ENCODE measurements at places on chromosomes 16 and 17.

DNA sequence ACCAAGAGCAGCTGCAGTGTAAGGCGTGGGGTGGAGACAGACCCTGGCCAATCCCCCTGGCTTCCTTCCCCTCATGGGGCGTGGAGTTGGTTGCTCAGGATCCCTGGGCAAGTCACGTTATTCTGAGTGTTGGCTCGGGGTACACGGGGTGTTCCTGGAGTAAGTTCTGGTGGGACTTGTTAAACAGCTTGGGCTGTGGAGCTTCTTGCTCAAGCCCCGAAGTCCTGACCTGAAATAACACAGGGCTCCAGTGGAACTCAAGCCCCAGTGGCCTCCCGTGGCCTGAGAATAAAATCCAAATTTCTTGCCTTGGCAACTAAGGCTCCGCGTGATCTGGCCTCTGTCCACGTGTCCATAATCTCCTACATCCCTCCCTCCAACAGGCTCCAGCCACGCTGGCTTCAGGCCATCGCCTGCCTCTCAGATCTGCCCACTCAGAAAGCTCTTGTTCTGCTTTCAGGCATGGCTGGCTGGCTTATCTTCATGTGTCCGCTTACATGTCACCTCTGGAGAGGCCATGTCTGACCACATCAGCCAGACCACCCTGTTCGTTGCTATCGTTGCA, 49.3 kb upstream of the BCO1 start:
- DNase-seq, result no peak

DNA sequence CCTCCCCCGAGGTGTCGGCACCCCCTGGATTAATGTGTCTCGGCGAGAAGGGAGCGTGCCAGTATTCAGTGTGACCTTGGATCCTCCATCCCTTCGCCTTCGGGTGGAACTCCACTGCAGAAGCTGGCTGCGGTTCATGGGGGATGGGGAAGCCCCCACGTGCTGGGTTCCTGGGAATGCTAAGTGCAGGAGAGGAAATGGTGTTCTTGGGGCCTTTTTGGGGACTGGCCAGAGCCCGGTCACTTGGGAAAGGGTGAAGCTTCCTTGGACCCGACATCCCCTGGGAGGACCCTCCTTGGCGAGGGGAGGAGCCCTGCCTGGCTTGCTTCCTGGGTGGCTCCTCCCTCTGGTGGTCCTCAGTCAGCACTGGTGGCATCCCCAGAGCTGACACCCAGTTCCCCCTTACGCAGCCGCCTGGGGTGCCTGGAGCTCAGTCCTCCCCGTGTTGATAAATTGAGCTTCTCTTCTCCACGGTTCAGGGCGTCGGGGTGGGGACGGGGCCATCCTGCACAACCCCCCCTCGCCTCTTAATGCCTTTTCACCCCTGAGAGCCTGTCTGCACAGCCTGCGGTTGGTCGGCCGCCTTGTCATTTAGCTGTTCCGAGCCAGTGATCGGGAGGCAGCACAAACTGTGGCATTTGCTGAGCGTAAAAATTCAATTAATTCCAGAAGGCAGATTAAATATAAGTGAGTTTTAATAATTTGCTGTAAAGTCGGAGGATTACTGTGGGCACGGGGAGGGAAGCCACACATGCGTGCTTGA, 30.7 kb upstream of the GSE1 start:
- DNase-seq, result no peak

DNA sequence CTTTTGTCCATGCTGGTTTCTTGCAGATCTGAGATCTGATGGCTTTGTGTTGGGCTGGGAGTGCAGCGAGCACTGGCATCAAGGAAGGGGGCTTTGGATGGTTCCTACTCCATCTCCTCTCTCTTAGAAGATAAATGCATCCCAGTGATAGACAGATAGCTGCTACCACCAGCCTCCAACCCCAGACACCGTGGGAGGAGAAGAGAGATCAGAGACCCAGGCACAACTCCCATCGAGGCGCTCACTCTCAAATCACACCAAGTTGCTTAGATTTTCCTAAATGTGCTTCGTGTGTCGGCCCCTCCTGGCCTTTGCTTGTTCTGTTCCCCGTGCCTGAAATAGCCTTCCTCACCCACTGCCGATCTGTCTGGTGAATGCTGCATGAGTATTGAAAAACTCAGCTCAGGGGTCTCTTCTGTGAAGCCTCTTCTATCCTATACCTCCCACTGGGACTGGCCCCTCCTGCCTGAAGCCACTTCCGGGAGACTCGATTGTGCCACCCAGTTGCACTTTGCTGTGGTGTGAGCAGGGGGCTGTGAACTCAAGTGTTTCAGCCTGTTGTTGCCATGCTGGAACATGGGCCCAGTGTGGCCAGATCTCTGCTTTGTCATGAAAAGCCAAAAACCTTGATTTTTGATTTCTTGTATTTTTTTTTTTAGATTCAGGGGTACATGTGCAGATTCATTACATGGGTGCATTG, 242.7 kb downstream of the GSG1L start:
- no peak for DNase-seq

DNA sequence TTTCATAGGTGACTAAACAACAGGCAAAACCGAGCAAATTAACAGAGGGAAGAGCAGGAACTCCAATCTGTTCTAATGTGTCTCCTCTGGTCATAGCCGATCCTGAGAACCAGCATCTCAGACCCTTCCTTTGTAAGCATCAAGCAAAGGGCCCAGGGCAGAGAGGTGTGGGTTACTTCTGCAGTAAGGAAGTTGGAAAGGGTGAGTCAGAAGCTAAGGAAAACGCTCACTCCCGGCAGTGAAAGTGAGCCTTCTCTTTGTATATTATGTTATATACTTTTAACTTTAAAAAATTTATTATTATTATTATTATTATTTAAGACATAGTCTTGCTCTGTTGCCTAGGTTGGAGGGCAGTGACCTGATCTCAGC, 77.7 kb downstream of the MRM3 start:
- DNase-seq, result no peak

- DNase-seq, result no peak
These were observed 6.2 kb downstream of the JPH3 start for GRCh38 chr16:87608400-87608985.

- no peak for DNase-seq
These were observed 177.9 kb downstream of the SPECC1 start for GRCh38 chr17:20187049-20187448.

GRCh38 chr16:60811657-60812056, 1224.6 kb downstream of the CDH8 start:
- DNase-seq, result no peak

- DNase-seq, result no peak
These were observed 9.6 kb upstream of the CES1 start for GRCh38 chr16:55842369-55843104.

- no peak for DNase-seq
These were observed 20.3 kb upstream of the CALB2 start for GRCh38 chr16:71338193-71338592.

DNA sequence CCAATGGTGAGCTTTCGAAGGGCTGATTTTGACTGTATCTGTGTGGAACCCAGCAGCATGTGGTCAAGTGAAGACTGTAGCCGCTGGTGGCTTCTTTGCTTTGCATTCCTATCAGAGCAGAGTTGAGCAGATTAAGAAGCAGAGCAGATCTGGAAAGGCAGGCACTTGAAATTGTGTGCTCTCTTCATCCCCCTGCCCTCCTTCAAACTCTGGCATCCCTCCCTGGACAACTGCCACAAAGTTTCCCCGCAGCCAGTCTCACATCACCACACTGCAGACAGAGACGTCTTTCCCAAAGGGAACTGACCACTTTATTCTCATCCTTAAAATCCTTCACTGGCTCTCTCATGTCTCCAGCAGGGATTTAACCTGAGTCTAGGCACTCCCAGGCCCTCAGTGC, 237.1 kb upstream of the DYNLRB2 start:
- no peak for DNase-seq

GRCh38 chr17:57755480-57756070, 10.5 kb upstream of the CCDC182 start:
- no peak for DNase-seq

DNA sequence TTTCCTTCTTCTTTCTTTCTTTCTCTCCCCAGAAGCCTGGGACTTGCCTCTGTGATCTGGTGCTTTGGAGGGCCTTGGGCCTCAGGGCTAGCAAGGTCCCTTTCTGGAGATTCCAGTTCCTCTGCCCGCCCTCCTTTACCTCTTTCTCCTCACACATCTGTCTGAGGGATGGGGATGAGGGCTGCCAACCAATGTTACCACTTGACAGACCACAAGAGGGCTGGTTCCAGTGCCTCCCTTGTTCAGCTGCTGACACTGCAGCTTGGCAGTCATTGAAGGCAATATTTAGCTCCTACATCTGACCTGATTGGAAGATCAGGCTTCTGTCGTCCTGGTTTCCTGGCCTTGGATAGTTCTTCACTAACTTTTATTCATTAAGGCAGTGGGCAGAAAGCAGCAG, 3.6 kb upstream of the ZNF652 start:
- DNase-seq, result no peak
